ENCODE measurements at places on chromosomes 1 and 21.

GRCh38 chr1:209895709-209896108, 42.3 kb upstream of the SYT14 start:
- no peak for DNase-seq

- no peak for DNase-seq
Measured at GRCh38 chr21:39153373-39153772, 29.9 kb downstream of the PSMG1 start.

- DNase-seq: no peak
Measured at GRCh38 chr1:55867304-55867843, 652.2 kb upstream of the USP24 start.

DNA sequence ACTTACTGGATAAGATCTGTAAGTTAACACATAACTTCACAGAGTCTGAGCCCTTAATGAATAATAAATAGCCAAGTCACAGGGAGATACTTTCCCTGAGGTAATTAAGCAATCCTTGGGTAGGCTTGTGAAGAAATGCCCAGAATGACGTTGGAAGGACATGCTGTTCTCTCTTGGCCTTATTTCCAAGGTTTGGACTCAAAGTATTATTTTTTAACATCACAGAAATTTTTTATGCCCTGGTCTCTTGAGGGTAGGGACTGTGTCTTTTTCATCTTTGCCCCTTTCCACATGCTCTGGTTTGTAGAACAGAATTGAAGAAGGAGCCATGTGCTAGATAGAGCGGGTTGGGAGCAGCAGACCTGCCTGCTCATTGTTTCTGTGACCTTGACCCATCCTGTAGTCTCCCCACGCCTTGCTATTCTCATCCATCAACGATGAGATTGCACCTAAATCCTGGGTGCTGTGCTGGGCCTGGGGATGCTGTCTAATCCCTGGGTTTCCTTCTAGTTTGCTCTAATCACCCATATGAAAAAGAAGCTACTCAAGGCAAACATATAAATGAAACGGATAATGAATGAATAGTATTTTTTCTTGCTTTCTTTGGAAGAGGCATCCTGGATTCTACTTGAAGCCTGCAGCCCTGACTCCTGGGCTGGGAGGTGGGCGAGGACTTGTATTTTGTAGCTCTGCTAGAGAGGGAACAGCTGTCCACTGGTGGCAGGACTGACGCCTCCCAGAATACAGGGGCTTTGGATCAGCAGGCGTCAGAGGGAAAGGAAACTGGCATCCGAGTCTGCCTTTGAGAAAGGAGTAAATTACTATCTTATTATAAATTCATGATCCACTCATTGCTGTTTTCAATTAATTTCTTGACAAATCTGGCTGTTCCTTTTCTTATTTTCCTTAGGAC, 17.5 kb upstream of the LAMTOR5 start:
- DNase-seq: no peak

GRCh38 chr1:117060441-117061317, 553 bp downstream of the TTF2 start:
- DNase-seq: no peak

DNA sequence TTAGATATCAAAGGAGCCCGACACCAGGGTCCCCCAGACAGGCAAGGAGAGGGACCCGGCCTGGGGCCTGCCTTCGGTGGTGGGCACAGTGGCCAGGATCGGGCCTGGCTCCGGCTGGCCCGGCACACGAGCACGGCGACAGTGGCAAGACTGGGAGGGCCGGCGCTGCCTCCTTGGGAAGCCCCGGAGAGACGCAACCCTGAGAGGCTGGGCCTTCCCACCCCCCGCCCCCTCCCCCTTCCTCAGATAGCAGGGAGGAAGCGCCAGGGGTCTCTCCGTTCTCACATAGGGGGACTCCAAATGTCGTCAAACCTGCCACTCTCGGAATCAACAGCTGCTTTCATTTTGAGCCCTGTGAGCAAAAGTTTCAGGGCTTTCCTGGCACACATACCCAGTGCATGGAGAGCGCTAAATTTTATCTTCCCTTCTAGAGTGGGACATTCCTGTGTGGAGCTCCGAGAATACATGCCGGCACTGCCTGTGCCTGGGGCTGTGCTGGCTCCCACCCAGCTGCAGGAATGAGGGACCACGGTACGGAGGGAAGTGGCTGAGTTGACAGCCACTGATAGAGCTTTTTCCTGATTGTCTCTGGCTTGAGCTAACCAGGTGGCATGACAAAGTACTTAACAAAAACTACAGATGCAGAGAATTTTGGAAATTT, 62.4 kb downstream of the CD247 start:
- DNase-seq: peak; percentile 26

DNA sequence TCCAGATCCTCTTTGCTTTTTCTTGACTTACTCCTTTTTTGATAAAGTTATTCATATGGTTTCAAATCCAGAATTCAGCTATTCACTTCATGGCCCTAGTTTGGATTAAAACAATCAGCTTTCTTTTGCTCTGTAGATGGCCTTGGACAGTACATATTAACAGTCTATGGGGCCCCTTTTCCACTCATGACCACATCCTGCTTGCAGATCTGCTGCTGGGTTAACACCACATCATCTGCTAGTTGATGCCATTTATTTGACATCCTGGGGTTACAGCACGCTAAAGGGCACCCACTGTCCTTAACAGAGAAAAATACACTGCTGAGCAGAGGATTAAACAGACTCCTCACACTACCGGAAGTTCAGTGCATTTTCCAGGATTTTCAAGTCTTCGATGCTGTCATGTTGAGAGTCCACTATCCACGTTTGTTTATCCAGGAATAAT, 941 bp upstream of the IFI16 start:
- DNase-seq: no peak

GRCh38 chr21:15160136-15160535, 95.3 kb upstream of the NRIP1 start:
- no peak for DNase-seq

- DNase-seq: no peak
Measured at GRCh38 chr1:172638885-172639831, 19.7 kb upstream of the FASLG start.

GRCh38 chr1:94646786-94647555, 105.4 kb upstream of the F3 start:
- DNase-seq: no peak

GRCh38 chr1:39394598-39394997, 96.8 kb upstream of the BMP8A start:
- no peak for DNase-seq

- no peak for DNase-seq
Measured at GRCh38 chr1:243841507-243841906, 8.5 kb downstream of the AKT3 start.
